NCI-H774 (cell line): ENCODE measurements at places on chromosomes 7 and 10.

DNA sequence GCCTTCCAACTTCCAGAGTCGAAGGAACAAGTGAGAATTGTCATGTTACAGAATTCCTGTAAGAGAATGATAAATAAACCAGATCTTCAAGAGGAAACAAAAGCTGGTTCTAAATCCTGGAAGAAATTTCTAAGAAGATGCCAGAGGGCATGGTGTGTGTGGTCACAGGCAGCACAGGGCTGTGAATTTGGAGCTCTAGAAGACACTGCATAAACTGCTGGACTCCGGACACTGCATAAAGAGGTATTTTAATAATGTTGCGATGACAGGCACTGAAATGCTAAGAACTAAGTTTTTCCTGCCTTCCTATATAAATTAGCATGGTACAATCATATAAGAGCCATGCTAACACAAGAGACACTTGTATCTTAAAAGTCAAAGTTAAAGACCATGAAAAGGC is 86.0 kb downstream of the LARP4B start:
- DNase-seq: no peak

- DNase-seq: no peak
Observed at GRCh38 chr10:35824704-35825103, 182.6 kb upstream of the FZD8 start.

GRCh38 chr10:114746531-114746930 is 75.0 kb upstream of the FHIP2A start:
- DNase-seq: no peak

DNA sequence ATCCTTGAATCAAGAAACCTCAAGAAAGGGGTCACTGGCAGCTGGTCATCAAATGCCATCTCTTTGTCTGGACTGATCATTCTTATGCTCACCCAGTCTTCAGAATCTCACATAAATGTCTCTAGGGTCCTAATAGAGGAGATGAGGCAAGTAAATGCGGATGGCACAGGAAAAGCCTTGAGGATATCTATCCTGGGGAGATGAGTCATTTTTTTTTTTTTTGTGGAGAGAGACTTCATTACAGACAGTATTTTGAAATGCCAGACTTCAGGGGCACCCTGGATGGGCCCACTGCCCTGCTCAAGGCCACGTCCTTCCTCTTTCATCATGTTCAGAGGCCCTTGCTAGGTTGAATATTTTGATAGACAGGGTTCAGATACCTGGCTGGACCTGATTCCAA is 19.5 kb upstream of the PLPP4 start:
- DNase-seq: no peak

DNA sequence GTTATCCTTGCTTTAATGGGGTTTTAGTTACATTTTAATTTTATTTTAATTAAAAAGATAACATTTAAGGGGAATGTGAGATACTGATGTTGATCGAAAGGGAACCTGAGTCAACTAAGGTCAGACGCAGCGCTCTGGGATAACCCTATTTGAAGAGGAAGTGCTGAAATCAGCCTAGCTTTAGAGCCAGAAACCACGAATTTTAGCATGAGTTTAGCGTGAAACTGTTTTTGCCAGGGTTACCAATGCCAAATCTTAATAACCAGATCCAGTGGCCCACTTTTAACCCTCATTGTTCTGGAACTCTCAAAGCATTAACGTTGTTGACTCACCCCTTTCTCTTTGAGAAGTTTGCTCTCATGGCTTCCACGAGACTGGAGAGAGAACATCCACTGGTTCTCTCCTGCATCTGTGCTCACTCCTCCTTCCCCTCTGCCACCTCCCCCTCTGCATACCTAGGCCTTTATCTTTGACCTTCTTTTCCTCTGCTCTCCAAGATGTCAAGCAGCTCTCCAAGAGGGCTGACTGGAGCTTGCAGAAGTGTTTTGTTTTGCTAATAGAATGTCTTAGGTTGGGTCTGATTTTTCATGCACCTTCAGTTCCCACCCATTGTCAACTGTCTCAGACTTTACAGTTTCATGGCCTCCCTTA is 198.3 kb upstream of the CELF2 start:
- DNase-seq: no peak

GRCh38 chr7:101170617-101171441 is 5.5 kb upstream of the VGF start:
- DNase-seq: no peak

GRCh38 chr7:150969475-150969874 is 8.6 kb downstream of the KCNH2 start:
- DNase-seq: peak; percentile 88
